ENCODE measurements at places on chromosomes 13 and 19.

DNA sequence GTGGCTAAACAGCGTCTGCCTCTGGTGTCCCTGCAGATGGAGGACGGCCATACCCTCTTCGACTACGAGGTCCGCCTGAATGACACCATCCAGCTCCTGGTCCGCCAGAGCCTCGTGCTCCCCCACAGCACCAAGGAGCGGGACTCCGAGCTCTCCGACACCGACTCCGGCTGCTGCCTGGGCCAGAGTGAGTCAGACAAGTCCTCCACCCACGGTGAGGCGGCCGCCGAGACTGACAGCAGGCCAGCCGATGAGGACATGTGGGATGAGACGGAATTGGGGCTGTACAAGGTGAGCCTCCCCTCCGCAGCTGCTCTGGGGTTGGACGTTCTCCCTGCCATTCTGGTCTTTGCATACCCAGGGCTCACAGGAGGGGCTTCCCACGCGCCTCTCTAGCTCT is 19.9 kb downstream of the UHRF1 start:
- DNase-seq = no peak

DNA sequence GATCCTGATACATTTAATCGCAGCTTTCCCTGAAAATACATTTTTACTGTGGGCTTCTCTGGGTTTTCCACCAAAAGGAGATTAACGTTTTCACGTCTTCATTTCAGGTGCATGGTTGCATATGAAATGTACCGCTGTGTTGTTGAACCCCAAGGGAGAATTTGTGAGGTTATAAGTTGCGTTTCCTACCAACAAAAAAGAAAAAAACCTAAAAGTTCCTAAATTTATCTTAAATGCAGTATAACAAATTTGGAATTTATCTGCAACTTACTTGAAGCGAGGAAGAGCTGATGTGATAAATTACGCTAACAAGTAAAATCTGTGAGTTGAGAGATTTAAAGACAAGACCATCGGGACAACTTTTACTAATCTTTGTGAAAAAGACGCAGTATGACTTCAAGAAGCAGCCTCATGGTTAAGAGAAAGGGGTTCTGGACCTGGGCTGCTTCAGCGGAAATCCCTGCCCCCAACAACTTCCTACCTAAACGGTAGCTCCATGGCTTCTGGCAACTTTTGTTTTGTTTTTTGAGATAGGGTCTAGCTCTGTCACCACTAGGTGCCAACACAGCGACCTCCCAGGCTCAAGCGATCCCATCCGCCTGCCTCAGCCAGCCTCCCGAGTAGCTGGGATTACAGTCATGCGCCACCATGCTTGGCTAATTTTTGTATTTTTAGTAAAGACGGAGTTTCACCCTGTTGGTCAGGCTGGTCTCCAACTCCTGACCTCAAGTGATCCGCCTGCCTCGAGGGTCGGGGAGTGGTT is 958 bp upstream of the OBI1 start:
- no peak for DNase-seq

- DNase-seq = no peak
Observed at GRCh38 chr19:40599902-40600569, 1.1 kb upstream of the LTBP4 start.

DNA sequence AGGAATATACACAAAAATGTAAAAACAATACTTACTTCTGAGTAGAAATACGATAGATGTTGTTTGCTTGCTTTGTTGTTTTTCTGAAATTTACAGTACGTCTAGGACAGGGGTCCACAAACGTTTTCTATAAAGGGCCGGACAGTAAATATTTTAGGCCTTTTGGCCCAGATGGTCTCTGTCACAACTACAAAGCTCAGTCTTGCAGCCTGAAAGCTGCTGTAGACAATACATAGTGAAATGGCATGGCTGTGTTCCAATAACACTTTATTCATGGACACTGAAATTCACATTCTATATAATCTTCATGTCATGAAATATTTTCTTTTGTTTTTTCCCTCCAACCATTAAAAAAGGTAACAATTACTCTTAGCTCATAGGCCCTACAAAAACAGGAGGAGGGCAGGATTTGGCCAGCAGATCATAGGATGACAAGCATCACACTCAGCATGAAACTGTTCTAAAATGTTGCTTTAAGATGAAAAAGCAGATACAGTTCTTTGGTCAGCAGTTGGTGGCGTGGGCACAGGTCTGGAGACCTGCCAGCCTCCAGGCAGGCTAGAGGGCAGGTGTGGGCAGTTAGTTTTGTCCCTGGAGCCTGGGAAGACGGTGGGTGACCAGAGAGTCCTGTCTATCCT is at the start of gene EDDM13:
EDDM13 (plus strand) TSS at position 588 of the 638 bp plus-strand sequence. CDS start 87 bp downstream, outside the sequence.
- no peak for DNase-seq

- DNase-seq = no peak
Observed at GRCh38 chr19:41391618-41392017, 5.5 kb downstream of the EXOSC5 start.

DNA sequence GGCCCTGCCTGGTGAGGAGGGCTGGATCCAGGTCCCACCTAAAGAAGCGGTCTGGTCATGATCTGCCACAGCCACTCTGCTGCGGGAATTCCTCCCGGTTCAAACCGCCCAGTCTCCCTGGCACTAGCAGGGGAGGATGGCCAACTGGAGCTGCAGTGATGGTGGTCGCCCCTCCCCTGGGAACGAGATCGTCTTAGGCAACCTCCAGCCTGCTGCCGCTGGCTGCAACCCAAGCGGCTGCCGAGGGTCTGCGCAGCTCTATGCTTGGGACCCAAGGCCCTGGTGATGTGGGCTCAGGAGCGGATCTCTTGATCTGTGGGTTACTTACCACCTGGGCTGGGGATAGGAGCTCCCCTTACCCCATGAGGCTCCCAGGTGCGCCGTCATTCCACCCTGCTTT is 69.1 kb downstream of the TNFSF11 start:
- no peak for DNase-seq

DNA sequence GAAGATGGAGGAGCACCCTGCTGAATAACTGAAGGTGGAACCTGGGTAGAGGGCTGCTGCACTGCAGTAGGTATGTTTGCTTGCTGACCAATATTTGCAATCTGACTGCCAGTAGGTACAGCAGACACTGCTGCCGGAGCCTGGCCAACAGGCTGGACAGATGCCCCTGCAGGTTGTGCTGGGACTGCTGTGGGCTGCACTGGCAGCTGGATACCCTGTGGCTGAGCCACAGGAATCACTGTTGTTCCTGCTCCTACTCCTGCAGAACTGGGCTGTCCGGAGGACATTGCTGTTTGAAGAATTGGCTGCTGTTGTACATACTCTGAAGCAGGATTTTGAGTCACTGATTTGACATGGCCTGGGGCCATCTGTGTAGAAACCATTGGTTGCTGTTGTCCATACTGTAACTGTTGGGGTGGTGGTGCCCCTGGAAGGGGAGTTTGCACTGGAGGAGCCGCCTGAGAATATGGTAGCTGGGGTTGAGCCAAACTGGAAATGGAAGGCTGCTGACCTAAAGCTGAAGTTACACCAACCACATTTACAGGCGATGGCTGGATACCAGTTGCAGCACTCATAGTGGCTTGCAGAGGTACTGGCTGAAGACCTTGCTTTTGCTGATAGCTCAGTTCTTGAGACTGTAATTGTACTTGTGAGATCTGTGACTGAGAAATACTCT is 2.2 kb downstream of the TSC22D1 start:
- DNase-seq = peak; percentile 63

DNA sequence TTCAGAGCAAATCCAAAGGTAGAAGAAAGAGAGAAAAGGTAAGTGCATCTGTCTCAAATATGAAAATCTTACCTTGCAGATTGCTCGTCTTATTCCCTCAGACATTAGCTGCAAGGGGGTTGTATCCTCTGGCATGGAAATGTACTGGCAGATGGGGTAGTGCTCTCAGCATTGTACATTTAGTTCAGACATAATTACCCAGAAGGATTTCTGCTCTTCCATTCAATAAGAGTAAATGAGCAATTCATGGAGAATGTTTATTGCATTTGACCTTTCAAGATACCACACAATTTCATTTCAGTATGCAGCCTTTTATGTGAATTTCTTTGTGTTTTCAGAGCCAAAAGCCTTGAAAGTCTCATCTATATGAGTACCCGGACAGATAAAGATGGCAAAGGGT is 63.8 kb downstream of the SCEL start:
- no peak for DNase-seq

DNA sequence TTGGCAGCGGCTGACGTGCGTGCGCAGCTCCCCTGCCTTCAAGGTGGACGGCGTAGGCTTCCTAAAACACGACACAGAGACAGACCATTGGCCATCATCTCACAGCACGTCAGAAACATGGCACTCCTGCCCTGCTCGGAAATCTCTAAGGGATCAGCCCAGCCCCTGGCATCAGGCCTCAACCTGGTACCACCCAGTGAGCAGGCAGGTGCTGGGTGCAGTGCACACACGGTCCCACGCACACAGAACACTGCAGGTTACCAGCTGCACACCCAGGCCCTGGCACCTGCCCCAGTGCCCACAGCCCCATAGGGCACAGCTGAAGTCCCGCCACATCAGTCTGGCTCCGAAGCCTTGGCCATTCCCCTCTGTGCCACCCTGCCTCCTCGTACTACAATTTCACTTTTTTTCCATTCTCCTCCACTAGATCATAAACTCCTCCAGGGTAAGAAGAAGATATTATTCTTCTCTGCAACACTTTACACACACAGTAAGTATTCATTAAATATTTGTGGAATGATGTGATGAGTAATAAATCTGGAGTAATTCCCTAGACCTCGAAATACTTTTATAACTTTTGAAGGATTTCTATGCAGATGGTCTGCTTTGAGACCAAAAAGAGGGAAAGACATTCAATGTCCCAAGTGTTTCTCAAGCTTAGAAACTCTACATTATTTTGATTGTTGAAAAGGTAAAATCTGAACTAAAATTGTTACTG is 156.4 kb downstream of the COL4A1 start:
- no peak for DNase-seq

DNA sequence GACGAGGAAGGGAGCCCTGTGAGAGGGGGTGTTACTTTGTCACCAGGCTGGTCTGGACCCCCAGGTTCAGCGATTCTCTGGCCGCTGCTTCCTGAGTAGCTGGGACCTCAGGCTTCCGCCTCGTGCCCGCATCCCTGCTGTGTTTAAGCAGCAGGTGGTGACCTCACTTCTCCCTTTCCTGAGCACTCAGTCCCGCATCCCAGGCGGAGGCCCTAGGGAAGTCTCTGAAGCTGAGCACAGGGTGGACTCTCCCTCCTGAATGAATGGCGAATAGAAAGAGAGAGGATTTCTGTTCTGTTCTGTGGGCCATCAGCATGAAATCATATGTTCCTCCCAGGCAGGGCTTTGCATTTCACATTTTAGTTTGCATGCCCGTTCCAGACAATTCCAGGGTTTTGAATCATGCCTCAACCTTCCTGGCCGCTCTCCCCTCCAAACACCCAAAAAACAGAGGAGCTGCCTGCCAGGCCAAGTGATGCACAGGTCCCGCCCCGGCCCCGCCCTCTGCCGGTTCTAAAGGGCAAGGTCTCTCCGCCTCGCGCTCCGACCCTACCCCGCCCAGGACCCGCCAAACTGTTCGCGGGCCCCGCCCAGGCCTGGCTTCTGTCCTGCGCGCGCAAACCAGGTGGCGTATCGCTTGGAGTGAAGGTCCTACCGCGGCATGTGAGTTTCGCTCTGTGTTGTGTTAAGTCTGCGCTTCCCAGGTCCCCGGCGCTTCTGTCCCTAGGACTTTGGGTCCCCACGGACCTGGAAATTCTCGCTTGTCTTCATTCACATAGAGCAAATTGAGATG is 35.1 kb upstream of the ZNF808 start:
- DNase-seq = no peak

GRCh38 chr13:85864963-85865530 is 65.8 kb upstream of the SLITRK6 start:
- peak; percentile 10 for DNase-seq

DNA sequence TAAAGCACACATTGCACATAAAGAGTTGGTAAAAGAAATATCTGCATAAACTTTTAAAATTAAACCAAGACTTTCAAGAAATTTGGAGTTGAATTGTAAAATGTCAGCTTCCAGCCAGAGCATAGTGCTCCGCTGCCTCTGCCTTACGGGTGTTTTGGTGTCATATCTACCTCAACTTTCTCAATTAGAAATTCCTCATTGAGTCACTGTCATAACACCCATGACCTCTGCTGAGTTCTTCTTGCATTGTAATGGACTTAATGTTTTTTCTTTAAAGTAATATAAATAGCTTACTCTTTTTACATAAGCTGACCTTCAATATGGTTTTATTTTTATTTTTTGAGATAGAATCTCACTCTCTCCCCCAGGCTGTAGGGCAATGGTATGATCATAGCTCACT is 551.0 kb upstream of the NBEA start:
- no peak for DNase-seq

- no peak for DNase-seq
Observed at GRCh38 chr19:17602872-17603510, 47.5 kb downstream of the COLGALT1 start.

GRCh38 chr13:47287291-47287751 is 390.5 kb upstream of the HTR2A start:
- DNase-seq = no peak

DNA sequence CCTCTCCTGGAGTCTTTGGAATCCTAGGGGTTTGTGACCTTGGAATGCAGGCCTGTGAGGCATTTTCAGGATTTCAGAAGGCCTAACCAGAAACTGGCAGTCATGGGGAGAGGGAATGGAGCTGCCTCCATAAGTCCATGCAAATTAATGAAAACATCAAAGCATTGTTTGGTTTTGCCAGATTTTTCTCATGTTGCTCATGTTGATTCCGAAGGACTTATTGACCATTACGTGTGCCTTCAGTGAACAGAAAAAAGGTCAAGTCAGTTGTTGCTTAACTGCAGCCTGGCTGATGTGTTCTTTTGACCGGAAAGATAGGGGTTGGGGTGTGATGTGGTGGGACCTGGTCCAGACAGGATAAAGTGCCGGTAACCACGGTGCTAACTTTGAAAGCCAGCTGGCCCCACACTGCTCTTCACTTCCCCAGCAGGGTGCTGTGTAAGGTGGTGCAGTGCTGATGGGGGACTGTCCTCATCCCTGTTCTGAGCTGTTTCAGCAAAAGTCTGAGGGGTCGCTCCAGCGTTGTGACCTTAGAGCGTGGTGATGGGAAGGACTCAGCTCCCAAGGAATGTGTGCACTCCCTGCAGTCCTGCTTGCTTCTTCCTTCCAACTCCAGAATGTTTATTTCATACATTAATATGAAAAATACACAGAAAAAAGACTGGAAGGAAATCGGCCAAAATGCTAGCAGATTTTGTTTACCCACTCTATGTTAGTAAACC is 3.5 kb downstream of the RNF113B start:
- DNase-seq = peak; percentile 45

DNA sequence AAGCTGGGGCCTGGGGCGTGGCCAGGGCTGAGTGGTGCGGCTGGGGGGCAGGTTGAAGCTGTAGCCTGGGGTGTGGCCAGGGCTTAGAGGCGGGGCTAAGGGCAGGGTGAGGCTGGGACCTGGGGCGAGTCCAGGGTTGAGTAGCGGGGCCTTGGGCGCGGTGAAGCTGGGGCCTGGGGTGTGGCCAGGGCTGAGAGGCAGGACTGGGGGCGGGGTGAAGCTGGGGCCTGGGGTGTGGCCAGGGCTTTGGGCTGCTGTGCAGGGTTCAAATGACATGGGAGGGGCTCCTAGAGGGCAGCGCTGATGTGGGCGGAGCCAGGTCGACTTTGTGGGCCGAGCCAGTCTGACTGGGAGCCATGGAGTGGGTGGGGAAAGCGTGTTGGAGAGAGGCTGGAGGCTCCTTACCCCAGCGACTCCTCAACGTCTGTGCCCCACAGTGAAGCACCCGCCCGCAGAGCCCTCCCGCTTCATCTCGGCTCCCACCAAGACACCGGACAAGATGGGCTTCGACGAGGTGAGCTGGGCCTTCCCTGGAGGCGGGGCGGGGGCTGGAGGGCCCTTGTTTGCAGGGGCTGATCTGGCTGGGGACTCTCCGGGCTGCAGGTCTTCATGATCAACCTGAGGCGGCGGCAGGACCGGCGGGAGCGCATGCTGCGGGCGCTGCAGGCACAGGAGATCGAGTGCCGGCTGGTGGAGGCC is 21.5 kb downstream of the COLGALT1 start:
- no peak for DNase-seq

Data from H4 (cell line).